ENCODE measurements at places on chromosomes 5 and 9.

GRCh38 chr5:14062178-14062577 is 81.0 kb upstream of the TRIO start:
- DNase-seq, result no peak

- no peak for DNase-seq
Observed at GRCh38 chr9:135289081-135289491, 190.5 kb upstream of the PPP1R26 start.

- no peak for DNase-seq
Observed at GRCh38 chr9:69768101-69768500, 8.3 kb upstream of the PTAR1 start.

DNA sequence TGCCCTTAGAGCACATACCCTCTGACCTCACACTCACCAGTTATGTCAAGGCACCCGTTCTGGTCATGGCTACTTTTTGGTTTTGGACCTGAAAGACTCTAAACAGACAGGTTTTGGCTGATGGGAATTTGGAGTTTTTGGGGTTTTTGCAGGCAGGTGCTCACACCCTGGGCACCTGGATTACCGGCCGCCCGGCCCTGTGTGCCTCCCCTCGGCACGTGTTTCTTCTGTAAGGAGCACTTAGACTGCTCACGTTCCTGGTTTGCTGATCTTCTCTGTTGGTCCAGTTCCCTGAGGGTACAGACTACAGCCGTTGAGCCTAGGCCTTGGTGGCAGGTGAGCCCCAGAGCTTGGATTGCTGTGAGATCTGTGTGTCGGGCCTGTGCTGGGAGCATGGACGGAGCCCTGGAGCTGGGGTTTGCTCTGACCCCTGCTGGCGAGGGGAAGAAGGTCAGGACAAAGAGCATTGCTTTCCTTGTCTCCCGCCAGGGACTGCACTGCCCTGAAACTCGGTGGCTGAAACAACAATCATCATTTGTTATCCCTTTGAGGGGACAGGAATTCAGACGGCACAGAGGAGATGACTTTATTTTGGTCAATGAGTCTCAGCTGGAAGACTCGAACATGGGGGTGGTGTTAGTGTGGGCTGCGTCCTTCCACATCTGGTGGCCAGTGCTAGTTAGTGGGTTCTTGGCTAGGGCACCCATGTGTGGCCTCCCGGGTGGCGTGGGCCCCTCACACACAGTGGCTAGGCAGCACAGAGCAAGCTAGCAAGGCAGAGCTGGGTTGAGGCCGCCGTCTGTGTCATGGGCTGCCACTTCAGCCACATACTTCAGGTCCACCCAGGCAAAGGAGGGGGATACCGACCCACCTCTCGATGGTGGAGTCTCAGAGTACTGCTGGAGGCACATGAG is 76.4 kb downstream of the EHMT1 start:
- no peak for DNase-seq

DNA sequence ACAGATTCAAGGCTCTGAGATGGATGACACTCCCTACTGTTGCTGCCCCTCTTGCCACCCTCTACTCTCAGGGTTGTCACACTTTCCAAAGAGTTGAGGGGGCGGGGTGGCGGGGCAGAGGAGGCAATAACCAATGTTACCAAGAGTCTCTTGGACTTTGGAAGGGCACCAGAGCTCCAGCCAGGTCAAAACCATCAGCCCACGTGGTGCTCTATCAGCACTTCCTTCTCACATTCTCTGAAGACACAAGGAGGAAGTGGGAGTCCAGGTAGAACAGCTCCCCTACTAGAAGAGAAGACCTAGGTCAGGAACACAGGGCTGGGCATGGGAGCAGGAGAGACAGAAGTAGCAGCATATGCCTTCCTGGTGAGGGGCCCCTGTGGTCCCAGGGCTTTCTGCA is 33.0 kb upstream of the PIK3R1 start:
- DNase-seq, result no peak

DNA sequence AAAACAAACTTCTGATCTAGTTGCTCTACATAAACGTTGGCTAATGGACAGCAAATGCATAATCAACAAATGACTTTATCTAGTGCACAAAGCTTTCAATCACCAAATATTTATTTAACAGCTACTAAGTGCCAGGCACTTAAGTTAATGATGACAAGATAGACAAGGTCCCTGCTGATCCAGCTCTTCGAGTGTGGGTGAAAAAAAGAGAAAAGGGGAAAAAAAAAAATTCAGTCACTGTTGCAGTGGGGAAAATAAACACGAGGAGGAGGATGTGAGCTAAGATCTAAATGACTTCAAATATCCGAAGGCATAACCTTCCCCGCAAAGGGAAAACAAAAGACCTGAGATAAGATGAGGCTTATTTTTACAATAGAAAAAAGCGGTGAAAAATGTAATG is 9.6 kb downstream of the PSIP1 start:
- no peak for DNase-seq

DNA sequence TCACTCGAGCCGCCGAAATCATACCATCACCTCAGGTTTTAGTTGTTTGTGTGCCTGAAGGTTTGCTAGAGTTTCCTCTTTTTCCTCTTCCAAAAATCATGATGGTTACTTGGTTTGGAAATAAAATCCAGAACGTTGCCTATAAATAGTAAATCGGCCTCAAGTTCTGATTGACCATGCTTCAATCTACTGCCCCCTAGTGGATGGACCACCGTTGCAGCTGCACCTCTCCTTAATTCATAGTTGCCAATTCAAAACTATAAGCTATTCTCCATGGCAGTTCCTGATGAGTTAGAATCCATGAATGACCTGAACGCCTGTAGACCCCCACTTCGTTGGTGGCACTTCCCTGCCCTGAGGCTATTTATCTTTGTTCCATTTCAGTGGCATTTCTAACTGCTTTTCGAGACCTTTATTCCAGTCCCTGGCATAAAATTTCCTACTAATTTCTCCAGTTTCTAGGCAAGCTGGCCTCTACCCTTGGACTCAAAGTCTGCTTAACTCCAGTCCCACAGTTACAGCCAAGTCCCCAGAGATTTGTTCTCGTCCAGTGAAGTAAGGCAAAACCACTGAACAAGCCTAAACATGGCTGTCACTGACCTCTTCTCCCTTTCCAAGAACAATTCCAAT is 422.6 kb downstream of the EFNA5 start:
- DNase-seq, result peak; percentile 42

- DNase-seq, result peak; percentile 77
Observed at GRCh38 chr9:92590377-92590776, 54.6 kb upstream of the ECM2 start.

- DNase-seq, result no peak
Observed at GRCh38 chr9:6845128-6845826, 87.5 kb downstream of the KDM4C start.

DNA sequence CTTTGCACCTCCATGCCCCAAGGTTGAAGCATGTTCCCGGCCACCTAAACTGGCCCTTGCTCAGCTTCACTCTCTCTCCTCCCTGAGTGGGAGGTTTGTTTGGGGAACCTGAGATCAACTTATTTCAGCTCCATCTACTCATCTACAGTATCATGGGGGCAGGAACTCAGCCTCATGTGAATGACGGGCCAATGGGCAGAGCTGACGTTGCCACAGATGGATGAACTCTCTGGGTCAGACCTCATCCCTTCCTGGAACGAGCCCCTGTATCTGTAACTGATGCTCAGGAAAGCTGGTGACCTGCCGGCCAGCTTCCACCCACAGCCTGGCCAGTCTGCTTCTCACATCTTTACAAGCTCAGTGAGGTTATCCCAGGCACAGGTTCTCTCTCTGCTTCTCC is 369.6 kb downstream of the IRX2 start:
- DNase-seq, result no peak
